ENCODE measurements at places on chromosomes 5 and 9.

- DNase-seq = no peak
These were observed 375.1 kb upstream of the ST8SIA4 start for GRCh38 chr5:101278011-101278687.

- DNase-seq = no peak
These were observed 413.5 kb upstream of the ZNF462 start for GRCh38 chr9:106449336-106449927.

- DNase-seq = no peak
These were observed 796 bp downstream of the LNPEP start for GRCh38 chr5:96936431-96937320.

DNA sequence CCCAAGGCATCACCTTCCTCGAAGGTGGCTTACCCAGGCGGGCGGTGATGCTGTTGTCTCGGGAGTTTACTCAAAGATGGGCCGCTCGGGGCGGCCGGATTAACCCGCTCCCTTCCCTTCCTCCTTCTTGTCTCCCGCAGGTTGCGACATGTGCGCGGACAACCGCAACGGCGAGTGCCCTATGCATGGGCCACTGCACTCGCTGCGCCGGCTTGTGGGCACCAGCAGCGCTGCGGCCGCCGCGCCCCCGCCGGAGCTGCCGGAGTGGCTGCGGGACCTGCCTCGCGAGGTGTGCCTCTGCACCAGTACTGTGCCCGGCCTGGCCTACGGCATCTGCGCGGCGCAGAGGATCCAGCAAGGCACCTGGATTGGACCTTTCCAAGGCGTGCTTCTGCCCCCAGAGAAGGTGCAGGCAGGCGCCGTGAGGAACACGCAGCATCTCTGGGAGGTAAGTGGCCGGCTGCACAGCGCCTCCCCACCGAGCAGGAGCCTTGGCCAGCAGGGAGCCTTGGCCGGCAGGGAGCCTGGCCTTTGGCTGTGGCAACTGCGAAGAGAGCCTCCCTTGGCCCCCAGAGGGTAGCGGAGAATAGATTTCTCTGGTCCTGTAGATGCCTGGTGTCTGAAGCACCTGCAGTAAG lies 10.6 kb downstream of the PRDM6 start:
- DNase-seq = no peak

- DNase-seq = no peak
These were observed 245.4 kb downstream of the PBX3 start for GRCh38 chr9:125992557-125992956.

GRCh38 chr9:81150016-81150625 lies 539.2 kb downstream of the TLE1 start:
- DNase-seq = no peak

- DNase-seq = no peak
These were observed 154.5 kb downstream of the DROSHA start for GRCh38 chr5:31377274-31377946.

GRCh38 chr9:6759185-6759977 lies 1.6 kb downstream of the KDM4C start:
- no peak for DNase-seq

GRCh38 chr5:3190433-3190832 lies 405.2 kb upstream of the IRX1 start:
- no peak for DNase-seq

GRCh38 chr5:978054-978453 lies 30.5 kb upstream of the NKD2 start:
- no peak for DNase-seq

DNA sequence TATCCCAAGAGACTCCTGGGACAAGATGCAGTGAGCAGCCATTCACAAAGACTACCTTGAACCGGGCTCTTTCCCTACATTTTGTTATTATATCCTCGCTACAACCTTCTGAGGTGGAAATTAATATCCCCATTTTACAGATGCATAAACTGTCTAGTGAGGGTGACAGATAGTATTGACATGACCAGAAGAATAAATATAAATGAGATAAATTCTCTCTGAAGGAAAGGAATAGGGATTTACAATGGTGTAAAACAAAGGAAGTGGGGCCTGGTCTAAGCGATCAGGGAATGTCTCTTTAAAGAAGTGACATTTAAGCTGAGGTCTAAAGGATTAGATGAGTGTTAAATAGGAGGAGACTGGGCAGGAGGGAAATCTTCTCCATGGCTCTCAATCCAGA lies 43.5 kb upstream of the KCNMB1 start:
- DNase-seq = no peak

- no peak for DNase-seq
These were observed 160.8 kb downstream of the TSSK1B start for GRCh38 chr5:113273948-113274347.

DNA sequence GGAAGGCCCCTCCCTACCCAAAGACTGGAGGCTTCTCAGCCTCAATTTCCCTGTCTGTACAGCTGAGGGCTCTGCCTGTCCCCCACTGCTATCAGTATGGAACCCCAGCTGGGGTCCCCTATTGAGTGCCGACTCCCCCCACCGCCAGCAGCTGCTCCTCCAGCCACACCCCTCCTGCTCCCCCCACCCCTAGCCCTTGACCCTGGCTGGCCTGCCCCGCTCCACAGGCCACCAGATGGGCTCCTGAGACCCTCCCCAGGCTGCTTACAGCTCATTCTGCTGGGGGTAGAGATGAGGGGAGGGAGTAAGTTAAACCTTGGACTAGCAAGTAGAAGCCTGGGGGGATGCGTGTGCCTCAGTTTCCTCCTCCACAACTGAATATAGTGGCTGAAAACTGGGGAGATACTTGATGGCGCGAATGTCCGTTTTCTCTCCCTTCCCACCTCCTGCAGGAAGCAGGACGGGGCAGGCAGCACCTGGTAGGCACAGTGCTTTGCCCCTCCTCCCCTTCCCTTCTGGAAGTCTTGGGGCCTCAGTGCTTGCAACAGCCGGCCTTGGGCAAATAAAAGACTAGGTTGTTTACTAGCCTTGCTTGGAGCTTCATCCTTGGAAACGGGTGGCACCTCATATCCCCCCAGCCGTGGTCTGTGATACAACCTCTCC lies 19.1 kb downstream of the URM1 start:
- no peak for DNase-seq

DNA sequence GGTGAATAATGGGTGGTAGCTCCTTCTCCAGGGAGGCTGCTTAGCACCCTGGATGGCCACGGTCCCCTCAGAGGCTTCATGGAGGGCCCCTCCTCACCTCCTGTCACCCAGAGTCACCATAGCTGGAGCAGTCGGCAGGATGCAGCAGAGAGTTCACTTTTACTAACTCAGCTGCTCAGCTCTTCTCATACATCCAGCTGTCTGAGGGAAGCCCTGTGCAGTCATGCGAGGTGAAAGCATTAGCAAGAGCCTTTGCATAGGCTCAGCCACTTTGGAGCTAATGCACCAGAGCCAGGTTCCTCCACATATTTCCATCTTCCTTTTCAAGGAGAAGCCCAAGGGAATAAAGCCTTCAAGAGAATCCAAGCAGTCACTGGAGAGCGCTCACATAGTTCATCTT lies 499.2 kb downstream of the BNC2 start:
- no peak for DNase-seq

DNA sequence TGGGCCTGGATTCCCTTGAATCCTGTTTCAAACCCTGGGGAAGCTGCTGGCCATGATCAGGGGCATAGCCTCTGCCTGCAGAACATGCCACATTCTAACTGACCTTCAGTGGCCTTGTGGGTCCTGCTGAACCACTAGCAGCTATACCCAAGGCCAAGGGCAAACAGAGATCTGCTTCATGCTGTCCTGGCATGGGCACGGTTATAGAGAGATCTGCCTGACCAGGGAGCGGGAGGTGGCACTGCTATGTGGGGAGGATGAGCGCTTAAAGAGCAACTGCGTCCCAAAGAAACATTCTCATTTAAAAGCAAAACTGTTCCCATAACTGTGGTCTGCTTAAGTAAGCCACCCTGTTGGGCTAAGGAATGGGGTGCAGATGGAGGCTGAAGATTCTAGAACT lies 36.5 kb upstream of the SYNPO start:
- no peak for DNase-seq

DNA sequence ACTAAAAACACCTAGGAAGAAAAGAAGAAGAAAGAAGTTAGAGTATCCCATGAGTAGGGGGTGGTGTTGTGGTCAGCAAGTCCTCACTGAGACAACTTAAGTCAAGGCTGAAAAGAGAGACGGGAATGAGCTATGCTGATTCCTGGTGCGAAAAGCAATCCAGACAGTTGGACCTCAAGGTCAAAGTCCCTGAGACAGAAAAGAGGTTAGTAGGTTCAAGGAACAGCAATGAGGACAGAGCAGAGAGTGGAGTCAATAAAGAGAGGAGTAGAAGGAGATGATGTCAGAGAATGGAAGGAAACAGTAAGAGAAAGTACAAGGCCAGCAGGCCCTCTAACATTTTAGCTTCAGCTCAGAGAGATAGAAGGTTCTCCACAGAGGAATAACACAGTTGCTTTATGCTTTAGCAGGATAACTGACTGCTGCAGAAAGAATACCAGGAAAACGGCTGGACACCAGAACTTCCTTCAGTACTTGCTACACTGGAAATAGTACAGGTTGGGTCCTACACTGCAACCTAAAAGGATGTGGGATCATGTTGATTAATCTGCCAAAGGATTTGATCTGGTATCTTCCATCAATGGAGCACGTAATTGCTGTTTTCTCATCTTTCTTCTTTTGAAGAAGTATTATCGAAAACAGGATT lies 43.6 kb downstream of the GNAQ start:
- DNase-seq = no peak

DNA sequence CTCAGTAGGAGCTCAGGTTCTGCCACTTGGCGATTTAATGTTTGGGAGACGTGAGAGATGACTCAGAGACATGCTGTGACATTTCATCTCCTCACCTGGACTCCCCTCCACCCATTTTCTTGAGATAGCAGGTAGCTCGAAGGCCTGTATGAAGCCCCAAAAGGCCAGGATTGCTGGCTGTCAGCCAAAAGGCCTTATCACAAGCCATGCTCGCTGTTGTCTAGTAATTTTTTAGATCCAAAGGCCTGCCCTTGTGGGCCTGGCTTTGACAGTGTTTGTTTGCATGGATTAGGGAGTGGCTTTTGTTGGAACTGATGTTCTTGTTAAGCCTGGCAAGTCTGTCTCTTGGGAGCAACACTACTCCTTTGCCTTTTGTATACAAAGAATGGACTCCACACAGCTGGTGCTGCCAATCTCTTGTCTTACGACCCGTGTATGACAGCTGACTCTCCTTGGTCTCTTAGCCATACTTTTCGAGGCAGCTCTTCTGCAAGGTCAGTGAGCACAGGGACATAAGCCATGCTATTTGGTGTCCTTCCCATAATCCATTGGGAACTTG lies 22.7 kb downstream of the CAVIN4 start:
- no peak for DNase-seq

- no peak for DNase-seq
These were observed 68.4 kb upstream of the SLC1A1 start for GRCh38 chr9:4421847-4422246.

GRCh38 chr5:172175263-172175719 lies 12.7 kb downstream of the STK10 start:
- DNase-seq = no peak
